HCT116 (cell line): ENCODE measurements at places on chromosomes 2 and 18. TPM values are rescaled to one million over a fixed set of nuclear protein-coding genes. Genes with fewer than 3 reads are reported as not detected.

DNA sequence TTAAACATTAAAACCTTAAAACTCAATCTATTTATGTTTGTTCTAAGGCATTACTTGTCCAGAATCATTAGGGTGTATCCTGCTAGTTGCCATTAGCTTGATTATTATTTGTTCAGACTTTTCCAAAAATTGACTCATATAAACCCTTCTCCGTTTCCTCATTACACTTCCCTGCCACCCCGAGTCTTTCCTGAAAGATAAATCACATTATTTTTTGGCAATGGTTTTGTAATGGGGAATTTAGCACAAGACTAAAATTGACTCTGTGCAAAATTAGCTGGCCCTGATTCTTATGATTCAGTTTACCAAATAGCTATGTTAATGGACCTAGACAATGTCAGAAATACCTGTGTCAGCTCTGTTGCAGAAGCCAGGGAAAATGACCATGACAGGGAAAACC is 112.2 kb upstream of the NT5C1B start:
- no peak for DNase-seq

DNA sequence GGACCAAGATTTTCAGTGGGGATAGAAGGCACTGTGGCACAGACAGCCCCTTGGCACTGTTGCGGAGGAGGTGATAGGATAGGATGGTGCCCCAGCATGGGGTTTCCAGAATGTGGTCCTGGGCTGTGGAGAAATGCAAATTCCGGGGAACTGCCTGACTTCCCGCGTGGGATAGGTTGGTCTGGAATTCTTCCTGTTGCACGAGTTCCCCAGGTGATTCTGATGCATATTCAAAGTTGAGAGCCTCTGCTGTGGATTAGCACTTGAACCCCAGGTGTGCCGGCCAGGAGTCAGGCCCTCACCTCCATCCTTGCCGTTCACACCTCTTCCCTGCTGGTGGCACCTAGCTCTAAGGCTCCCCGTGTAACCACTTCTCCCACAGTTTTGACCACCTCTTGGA is 15.5 kb downstream of the NCK2 start:
- no peak for DNase-seq

- DNase-seq = no peak
These were observed 5.8 kb upstream of the ADCY3 start for GRCh38 chr2:24925815-24926214.

GRCh38 chr2:27647289-27647688 is 16.1 kb downstream of the SUPT7L start:
- no peak for DNase-seq

Gene DNAJC5G
- 2.5 TPM for total RNA-seq

Gene PLEKHH2
- total RNA-seq = 7.8 TPM

DNA sequence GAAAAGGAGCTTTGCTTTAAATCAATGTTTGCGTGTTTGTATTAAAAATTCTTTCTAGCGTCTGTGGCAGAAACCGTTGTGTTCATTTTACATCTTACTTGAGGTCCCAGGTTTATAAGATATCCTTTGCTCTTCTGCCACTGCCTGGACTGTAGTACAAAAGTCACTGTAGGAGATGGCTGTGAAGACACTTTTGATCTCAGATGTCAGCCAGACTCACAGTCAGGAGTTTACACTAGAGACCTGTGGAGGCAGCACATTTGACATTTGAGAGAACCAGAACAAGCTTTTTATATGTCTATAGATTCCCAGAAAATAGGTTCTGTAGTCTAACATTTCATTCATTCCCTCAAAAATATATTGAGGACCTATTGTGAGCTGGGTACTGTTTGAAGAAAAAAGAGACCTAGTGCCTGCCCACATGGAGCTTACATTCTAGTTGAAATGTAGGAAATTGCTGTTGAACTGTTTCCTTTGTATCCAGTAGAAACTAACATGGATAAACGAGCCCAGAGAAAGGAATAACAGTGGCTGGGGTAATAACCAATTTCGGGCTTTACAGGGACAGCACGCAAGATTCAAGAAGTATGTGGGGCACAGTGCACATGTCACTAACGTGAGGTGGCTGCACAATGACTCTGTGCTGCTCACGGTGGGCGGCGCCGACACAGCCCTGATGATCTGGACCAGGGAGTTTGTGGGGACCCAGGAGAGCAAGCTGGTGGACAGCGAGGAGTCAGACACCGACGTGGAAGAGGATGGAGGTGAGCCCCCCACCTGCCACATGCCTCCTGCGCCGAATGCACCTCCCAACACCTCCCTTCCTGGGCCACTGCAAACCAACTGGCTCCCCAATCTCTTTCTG is 122.3 kb downstream of the RTN4 start:
- DNase-seq = no peak

- no peak for DNase-seq
These were observed 32.3 kb downstream of the SLC9A4 start for GRCh38 chr2:102505290-102505689.

Gene MAP3K19
- total RNA-seq = not detected

GRCh38 chr18:80190311-80190710 is 57.0 kb downstream of the PARD6G start:
- no peak for DNase-seq

DNA sequence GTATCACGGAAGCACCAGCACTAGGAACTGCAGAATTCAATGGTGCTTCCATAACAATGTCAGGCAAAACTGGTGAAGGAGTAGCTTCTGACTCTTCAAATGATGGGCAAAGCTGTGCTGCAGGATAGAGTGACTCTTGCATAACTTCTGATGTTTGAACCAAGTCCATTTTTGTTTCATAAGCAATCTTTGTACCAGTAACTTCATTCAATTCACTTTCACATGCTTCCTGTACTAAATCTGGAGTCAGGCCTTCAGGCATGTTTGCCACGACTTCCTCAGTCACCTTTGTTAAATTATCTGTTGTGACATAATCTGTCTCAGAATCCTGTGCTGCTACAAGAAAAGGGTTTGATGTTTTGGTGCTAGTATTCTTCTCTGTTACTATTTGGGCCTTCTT is 24.0 kb downstream of the RTN4 start:
- DNase-seq = no peak

Gene ATP6V1C2
- 2.0 TPM for total RNA-seq

Gene DSC2
- total RNA-seq = 33.4 TPM

DNA sequence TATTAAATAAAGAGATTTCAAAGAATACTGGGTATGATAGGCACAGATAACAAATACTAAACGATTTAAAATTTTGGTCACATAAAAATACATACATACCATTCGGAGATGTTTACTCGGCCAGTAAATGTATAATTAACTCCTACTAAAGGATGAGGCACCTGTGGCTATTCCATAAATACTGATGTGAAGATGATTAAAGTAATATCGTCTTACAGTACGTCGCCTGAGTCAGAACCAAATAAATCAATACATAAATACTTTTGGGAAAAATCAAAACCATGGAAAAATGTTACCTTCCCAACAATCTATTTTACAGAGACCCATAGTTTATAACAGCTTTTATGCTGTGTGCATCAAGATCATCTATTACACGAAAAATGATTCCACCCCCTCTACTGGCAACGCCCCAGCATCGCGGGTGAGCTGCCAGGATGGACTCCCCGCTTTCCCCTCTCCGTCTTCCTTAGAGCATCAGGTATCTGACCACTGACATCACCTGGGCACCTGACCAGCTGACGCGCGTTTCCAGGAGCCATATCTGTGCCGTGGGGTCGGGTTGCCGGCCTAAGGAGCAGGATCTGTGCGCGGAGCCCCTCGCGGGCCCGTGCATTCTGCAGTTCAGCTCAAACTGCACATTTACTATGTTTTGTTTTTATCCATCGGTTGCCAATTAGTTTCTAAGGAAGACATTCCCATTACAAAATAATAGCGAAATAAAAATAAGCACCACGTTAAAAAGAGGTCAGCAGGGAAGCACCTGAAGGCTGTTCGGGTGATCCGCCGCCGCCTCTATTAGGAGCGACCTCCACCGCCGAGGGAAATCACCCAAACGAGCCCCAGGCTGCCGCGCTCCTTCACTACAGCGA is 901 bp downstream of the ICA1L start:
- DNase-seq = peak; percentile 78

GRCh38 chr2:237955640-237956401 is 11.0 kb upstream of the UBE2F start:
- DNase-seq = no peak

Gene ARHGAP15
- total RNA-seq = 0.42 TPM

- no peak for DNase-seq
These were observed 18.8 kb downstream of the RAB31 start for GRCh38 chr18:9726936-9727335.

DNA sequence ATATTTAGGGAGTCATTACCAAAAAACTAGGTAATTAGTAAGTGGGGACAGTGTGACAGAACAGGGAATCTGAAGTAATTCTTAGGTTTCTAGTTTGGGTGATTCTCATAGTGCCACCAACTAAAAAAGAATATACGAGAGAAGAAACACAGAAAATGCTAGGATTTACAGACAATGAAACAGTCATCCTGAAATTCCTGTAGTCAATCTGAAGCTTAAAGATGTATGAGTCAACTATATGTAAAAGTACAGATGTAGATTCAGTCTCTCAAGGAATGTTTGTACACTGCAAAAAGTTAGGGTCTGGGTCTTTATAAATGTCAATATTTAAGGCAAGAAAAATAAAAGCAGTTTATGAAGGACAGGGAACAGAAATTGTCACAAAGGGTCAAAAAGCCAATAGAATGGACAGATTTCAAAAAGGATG is 107.0 kb downstream of the STRN start:
- no peak for DNase-seq

- no peak for DNase-seq
These were observed 49.0 kb downstream of the FBXO36 start for GRCh38 chr2:229971298-229971790.

- no peak for DNase-seq
These were observed 75.6 kb upstream of the REG3A start for GRCh38 chr2:79235135-79235534.

- no peak for DNase-seq
These were observed 2.3 kb upstream of the ALKAL2 start for GRCh38 chr2:290090-290722.

DNA sequence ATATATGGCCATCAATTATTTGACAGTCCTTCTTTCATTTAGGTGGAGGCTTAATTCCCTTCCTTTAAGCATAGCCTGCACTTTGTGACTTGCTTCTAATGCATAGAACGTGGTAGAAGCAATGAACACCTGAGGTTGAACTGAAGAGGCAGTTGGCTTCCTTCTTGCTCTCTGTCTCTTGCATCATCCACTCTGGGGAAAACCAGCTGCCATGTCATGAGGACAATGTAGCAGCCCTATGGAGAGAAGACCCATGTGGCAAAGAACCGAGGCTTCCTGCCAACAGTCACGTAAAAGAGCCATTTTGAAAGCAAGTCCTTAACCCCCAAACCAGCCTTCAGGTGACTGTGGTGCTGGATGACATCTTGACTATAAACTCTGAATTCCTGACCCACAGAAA is 46.8 kb downstream of the ATOH8 start:
- DNase-seq = no peak

GRCh38 chr2:30984148-30984547 is 154.1 kb downstream of the GALNT14 start:
- no peak for DNase-seq

DNA sequence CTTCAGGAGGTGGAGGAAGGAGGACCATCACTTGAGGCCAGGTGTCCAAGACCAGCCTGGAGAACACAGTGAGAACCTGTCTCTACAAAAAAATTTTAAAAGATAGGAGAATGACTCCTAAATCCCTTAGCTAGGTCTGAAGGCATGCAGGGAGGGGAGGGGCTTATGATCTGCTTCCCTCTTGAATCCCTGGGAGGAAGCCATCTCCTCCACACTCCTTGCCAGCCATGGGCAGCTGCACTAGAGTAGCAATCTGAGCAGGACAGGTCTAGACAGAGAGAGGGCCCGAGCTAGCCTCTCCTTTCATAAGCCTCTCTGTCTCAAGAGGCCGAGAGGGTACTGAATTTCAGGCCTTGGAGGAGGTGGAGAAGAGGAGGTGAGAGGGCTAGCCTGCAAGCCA is 42.5 kb downstream of the DAPL1 start:
- DNase-seq = no peak

Gene IL37
- not detected for total RNA-seq

GRCh38 chr2:37472959-37473358 is 128.5 kb downstream of the QPCT start:
- no peak for DNase-seq

DNA sequence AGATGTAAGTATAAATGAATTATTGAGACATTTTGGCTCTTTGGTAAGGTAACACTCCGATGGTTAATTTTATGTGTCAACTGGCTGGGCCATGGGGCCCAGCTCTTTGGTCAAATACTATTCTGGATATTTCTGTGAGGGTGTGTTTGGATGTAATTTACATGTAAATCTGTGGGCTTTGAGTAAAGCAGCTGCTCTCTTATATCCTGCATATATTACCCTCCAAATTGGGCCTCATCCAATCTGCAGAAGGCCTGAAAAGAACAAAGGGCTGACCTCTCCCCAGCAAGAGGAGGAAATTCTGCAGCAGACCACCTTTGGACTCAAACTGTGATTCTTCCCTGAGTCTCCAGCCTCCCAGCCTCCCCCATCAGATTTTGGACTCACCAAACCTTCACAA is 464.1 kb downstream of the PLCL1 start:
- no peak for DNase-seq

Gene GREB1
- total RNA-seq = 6.2 TPM

- no peak for DNase-seq
These were observed 140.2 kb downstream of the PLCL1 start for GRCh38 chr2:197944416-197945096.

DNA sequence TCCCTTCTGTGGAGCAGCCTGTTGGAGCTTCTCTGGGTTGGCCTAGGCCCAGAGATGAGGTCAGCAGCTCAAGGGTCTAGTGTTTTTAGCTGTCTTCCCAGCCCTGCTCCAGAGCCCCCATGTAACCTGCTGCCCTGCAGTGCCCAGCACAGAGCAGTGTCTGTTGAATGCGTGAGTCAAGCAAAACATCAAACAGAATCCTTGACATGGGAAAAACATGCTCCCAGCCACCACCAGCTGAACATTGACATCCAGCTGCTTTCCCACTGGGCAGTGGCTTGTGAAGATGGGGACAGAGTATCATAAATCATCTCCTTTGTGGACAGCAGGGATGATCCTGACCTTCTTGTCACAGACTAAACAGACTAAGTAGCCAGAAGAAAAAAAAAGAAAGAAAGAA is 22.6 kb downstream of the IMPA2 start:
- DNase-seq = no peak

GRCh38 chr2:172745636-172746035 is 10.0 kb downstream of the RAPGEF4 start:
- no peak for DNase-seq

DNA sequence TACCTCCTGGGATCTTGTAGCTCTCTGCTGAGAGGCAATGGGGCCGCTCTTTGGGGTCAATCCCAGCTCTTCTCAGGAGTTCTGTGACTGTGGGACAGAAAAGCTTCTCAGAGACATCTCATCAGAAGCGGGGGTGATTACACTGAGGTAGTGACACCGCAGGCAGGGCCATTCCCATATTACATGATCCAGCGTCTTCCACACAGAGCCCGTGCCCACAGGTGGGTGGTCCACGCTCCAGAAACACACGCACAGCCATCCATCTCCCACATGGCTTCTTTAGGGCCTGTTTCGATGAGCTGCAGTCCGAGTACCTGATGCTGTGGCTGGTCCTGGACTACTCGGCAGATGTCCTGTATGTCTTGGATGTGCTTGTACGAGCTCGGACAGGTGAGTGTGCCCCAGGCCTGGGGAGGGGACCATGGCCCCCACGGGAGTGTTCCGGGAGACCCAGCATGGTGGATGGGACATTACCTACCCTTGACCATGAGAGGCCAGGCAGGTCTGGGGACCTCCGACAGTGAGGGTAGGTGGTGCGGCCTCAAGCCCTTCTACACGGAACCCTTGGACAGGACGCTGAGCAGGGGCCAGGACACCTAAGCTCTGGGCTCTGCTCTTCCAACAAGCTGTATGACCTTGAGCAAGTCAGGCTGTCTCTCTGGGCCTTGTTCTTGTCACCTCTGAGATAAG is 45.5 kb downstream of the CNGA3 start:
- DNase-seq = no peak

Gene HRH4
- not detected for total RNA-seq
